ENCODE measurements at places on chromosomes 7 and 10.
A peak's percentile ranks its signal among the peaks of the same experiment; 100 is the strongest.

- DNase-seq, result no peak
Observed at GRCh38 chr10:116146372-116147140, 126.5 kb downstream of the GFRA1 start.

DNA sequence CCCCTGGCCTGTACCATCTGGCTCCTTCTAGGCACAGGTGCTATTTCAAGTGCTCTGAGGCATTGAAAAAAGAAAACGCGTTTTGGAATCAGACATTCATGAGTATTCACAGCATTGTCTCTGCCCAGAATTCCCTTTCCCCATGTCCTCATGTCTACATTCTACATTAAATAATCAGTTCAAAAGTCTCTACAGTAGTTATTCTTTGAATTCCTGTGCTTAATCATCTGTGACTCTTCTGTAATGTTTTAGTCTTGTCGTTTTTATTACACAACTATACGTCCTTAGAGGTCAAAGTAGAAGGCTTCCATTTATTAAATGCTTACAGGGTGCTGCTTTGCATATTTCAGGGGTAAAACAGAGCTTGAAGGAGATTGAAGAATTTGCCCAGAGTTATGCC lies 95.7 kb downstream of the BICC1 start:
- no peak for DNase-seq

- no peak for DNase-seq
Observed at GRCh38 chr7:51593628-51594027, 277.0 kb upstream of the COBL start.

DNA sequence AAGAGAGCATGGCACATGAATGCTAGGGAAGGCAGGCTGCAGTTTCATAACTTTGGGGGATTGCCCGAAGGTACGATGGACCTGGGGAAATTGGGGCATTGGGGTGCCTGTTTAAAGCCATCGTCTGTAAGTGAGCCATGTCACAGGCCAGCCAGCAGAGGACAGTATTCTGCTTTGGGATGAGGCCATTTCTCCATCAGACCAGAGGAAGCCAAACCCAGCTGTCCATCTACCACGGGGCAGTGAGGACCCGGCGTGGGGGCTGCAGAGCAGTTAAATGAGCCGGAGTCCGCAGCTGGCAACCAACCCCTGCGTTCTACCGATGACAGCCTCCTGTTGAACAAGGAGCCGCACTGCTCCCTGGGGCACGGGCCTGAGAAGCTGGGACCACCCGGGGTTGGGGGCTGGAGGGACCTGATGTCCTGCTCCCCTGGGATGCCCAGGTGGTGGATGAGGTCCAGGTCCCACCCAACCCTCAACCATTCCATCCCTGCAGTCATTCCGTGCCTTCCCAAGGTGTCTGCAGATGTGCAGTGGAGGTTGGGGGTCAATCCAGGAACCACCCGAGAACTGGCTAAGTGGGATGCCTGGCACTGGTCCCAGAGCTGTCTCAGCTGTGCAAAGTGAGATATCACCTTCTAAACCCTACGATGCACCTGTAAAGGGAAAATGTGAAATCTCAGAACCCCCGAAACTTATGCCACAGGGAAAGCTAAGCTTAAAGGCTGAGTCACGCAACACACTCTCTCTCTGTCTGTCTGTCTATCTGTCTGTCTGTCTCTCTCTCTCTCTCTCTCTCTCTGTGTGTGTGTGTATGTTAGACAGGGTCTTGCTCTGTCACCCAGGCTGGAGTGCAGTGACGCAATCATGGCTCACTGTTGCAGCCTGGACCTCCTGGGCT lies 12.1 kb upstream of the RHBDD2 start:
- no peak for DNase-seq

DNA sequence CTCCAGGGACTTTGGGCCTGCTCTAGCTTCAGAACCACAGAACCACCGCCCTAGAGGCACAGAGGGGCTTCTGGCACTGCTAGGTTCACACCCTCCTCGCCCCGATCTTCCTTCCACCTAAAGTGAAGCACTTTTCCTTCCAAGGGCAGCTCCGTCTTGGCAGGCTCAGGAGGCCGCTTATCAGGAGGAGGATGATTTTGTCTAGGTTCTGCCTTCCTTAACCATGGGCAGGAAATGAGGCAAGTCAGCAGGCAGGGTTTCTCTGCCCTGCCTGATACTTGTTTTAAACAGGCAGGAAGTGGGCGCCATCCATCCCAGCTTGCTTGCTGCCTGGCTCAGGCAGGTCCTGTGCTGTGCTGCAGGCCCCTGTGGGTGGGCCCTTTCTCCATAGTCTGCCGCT lies 8.3 kb upstream of the ATP6V0E2 start:
- no peak for DNase-seq

- no peak for DNase-seq
Observed at GRCh38 chr10:78269060-78269459, 235.4 kb downstream of the RPS24 start.

GRCh38 chr10:34711500-34711899 lies 103.6 kb downstream of the PARD3 start:
- no peak for DNase-seq

- DNase-seq, result peak; percentile 72
Observed at GRCh38 chr10:63206997-63207811, 74.1 kb downstream of the NRBF2 start.

DNA sequence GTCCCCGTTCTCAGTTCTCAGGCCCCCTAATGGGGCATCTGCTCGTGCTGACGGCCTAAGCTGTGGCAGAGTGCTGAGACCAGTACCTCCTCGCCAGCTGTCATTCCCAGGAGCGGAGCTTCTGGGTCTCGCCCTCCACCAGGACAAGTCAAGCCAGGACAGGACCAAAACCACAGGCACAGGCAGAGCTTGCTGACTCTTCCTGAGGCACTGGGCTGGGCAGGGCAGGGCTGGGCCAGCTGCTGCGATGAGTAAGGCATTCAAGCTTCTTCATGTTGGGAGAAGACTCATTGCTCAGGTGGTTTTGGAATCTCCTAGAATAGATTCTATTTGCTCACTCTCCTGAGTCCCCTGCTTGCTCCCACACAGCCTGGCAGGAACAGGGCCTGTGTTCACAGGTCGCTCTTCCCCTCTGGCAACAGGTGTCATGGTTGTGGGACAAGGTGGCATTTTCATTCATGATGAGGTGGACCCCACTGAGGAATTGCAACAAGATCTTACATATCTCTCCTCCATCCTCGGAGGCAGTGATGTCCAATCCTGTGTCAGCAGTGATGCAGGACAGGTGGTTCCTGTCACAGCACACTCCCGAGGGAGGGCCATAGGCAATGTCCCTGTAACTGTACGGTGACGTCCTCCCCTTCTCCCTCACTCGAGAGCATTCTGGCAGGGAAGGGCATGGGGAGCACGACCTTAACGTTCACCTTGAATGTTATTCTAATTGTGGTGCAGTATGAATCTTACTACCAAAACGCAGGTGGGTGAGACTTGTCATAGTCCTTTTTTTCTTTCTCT lies 17.0 kb upstream of the SH3PXD2A start:
- DNase-seq, result no peak

DNA sequence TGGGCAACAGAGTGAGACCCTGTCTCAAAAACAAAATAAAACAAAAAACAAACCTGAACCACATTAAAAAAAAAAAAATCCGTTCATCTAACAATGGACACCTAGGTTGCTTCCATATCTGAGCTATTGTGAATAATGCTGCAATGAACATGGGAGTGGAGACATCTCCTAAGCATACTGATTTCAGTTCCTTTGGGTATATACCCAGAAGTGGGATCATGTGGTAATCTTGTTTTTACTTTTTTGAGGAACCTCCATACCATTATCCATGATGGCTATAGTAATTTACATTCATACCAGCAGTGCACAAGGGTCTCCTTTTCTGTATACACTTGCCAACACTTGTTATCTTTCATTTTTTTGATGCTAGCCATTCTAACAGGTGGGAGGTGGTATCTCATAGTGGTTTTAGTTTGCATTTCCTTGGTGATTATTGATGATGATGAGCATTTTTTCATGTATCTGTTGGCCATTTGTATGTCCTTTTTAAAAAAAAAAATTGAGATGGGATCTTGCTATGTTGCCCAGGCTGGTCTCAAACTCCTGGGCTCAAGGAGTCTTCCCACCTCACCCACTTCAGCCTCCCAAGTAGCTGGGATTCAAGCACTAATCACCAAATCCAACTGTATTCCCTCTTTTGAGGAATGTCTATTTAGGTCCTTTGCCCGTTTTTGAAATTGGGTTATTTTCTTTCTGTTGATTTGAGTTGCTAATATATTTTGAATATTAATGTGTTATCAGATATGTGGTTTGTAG lies 17.5 kb downstream of the CDK13 start:
- DNase-seq, result no peak

DNA sequence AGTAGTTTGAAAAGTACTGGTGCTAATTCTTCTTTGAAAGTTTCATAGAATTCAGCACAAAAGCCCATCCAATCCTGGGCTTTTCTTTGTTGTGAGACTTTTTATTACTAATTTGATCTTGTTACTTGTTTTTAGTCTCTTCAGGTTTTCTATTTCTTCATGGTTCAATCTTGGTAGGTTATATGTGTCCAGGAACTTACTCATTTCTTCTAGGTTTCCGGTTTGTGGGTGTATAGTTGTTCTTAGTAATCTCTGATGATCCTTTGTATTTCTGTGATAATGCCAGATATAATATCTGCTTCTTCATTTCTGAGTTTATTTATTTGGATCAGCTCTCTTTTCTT lies 147.5 kb downstream of the RTKN2 start:
- no peak for DNase-seq

GRCh38 chr10:68156373-68157185 lies 47.3 kb downstream of the MYPN start:
- no peak for DNase-seq

DNA sequence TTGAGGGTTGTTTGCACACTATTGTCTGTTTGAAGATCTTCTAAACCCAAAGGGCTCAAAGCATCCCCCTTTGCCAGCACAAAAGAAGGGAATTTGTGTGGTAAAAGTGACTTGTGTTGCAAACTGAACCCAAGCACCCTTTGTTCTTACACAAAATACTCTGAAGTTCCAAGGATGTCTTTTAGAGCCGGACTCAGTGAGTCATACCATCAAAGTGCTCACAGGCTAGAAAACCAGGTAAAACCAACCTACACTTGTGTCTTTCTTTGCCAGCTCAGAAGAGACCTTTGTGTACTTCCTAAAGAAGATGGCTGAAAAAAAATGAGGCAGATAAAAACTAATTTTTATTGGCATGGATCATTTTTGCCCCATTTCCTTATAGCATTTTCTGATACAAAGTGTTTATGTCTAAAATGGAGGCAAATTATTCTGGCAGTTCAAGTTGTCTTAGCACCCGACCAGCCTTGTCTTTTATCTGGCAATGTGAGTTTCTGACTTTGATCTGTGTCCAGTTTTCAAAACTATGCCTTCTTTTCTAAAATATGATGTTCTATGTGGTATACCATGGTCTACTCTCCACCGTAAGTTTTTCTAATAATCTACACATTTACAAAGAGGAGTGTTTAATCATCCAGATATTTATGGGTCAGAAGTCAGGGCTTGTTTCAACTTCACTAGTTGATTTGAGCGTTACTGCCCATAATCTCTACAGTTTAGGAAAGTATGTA lies 128.4 kb upstream of the FZD1 start:
- no peak for DNase-seq

DNA sequence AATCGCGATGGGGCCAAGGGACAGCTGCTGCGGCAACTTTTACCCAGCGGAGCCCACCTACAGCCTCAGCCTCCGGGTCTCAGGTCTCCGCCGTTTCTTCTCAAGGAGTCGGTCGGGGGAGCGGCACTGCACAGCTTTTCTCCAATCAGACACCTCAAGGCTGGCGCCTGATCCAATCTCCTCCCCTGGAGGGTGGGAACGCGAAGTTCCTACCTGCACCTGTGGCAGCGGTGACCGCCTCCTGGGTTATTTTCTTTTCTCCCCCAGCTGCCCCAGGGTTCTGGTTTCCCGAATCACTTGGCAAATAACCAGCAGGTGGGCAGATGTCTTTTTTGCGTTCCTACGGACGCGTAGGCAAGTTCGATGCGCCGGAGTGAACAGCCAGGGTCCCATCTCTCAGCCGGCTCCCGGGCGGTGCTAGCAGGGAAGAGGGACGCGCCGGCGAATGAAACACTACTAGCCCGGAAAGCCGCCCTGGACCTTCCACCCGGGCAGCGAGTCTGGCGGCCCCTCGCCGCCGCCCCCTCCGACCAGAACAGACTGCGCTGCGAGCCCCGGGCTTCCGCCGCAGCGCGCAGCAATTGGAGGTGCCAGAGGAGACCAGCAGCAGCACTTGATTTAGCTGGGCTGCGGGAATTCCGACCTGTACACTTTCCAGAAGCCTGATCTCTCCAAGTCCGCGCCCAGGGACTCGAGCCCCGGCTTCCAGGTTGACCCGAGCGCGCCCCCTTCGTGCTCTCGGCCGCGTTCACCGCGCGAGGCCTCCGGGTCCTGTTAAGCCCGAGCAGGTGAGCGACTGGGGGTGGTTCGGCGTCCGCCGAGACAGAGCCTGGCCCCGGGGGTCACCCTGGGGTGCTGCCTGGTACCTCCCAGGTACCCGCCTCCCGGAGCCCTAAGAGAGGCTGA lies at the start of gene PRR15:
Gene PRR15 (plus strand): TSS at position 246 of the 906 bp plus-strand sequence. CDS start 2,495 bp downstream, outside the sequence.
- DNase-seq, result no peak

DNA sequence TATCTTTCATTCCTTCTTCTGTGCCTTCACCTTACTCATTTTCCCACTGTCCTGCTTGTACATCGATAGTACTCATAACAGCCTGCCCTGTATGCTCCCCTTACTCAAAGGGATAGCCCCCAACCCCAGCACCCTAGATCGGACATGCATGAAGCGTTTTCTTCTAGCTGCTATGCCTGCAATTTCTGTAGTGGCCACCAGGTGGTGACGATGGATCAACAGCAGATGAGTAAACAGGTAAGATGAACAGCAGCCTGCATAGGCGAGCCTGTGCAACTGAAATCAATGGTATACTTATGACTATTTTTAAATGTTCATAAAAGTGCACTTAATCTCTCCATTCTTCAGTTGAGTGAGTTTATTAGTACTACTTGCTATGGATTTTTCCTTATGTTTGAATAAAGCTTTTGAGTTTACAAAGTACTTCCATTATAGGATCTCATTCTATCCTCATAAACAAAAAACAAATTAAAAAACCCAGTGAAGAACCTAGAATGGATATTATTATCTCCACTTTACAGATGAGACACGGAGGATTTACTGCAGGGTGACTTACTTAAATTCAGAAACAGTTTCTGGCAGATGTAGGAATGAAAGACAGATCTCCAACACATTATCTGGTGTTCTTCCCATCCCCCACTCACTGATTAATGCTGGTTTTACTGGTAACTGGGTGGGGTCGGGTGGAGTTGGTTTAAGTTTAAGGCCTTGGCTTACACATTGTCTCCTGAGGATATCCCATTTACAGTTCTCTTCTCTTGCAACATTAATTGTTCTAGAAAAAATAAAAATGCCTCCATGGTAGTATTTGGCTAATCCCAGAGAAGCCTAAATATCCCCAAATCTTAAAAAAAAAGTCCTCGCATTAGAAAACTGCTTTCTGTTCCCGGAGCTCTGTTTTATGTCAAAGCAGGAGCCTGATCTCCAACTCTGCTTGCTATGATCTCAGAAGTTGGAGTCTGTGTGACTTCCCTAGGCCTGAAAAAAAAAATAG lies 222.1 kb downstream of the GLI3 start:
- DNase-seq, result no peak

DNA sequence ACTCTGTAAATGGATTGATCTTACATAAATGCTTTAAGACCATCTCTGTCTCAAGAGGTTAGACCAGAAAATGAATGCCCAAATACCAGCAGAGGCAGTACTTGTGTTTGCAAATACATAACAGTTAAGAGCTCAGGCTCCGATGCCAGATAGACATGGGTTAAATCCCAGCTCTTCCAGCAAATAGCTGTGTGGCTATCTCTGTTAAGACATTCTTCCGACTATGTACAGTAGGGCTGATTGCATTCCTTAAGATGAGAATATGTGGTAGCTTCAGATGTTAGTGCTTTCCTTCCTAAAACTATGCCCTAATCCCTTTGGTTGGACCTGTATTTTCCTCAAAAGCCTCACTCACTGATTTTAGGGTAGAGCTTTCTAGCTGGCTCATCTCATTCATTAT lies 2.2 kb downstream of the IDE start:
- no peak for DNase-seq

- DNase-seq, result no peak
Observed at GRCh38 chr7:103857435-103857834, 132.0 kb downstream of the RELN start.
